ENCODE measurements at places on chromosomes 3 and 15. TPM values are rescaled to one million over a fixed set of nuclear protein-coding genes. Genes with fewer than 3 reads are reported as not detected.

Gene TMEM41A
- 33.2 TPM for total RNA-seq

Gene FBXL22
- 0.45 TPM for total RNA-seq

Gene WWTR1
- 6.7 TPM for total RNA-seq

Gene BCL2A1
- total RNA-seq = 17.3 TPM

Gene PPM1M
- total RNA-seq = 45.7 TPM

Gene LTF
- 0.20 TPM for total RNA-seq

Gene CLRN1
- not detected for total RNA-seq

Gene ERC2
- total RNA-seq = 1.2 TPM

Gene CLDN18
- not detected for total RNA-seq

Gene DPPA2
- not detected for total RNA-seq

Gene LMAN1L
- total RNA-seq = 4.9 TPM

Gene P2RY13
- total RNA-seq = not detected

Gene LIPC
- total RNA-seq = 1.5 TPM

Gene SATB1
- 512 TPM for total RNA-seq

Gene GADL1
- not detected for total RNA-seq

Gene GOLGA6B
- total RNA-seq = not detected

Gene SERINC4
- 0.50 TPM for total RNA-seq

Gene SH3GL3
- not detected for total RNA-seq

Gene HTD2
- 6.7 TPM for total RNA-seq

Gene CGNL1
- total RNA-seq = not detected

Gene SCAMP5
- 2.7 TPM for total RNA-seq

Gene TIMP4
- total RNA-seq = not detected

Gene SHC4
- total RNA-seq = 0.57 TPM

Gene LYSMD4
- 10.8 TPM for total RNA-seq

Gene CLDN11
- total RNA-seq = not detected

Gene GALNT15
- total RNA-seq = not detected

Gene PROS1
- total RNA-seq = not detected

Gene LRRIQ4
- total RNA-seq = not detected

Gene TRPM1
- not detected for total RNA-seq

Gene CLSTN2
- total RNA-seq = not detected
